Amniotic epithelial cell (primary cell): ENCODE measurements at places on chromosomes 2 and 18.
A peak's percentile ranks its signal among the peaks of the same experiment; 100 is the strongest.

- no peak for DNase-seq
These were observed 92.2 kb downstream of the SMC6 start for GRCh38 chr2:17661460-17661859.

DNA sequence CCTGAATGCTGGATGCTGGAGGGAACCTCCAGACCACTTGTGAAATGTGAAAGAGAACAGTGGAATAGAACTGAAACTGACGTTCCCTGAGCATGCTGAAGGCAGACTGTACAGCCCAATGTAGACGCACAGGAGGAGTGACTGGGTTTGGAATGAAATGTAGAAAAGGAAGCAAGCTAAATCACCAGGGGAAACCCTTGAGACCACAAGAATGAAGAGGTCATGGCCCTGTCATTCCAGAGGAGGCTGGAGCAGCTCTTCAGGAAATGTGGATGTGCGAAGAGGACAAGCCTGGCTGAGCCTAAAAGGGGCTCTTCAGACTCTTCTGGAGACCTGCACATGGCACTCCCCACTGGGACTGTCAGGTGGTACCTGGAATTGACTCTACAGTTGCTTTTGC, 118.5 kb upstream of the ALPP start:
- peak; percentile 95 for DNase-seq

DNA sequence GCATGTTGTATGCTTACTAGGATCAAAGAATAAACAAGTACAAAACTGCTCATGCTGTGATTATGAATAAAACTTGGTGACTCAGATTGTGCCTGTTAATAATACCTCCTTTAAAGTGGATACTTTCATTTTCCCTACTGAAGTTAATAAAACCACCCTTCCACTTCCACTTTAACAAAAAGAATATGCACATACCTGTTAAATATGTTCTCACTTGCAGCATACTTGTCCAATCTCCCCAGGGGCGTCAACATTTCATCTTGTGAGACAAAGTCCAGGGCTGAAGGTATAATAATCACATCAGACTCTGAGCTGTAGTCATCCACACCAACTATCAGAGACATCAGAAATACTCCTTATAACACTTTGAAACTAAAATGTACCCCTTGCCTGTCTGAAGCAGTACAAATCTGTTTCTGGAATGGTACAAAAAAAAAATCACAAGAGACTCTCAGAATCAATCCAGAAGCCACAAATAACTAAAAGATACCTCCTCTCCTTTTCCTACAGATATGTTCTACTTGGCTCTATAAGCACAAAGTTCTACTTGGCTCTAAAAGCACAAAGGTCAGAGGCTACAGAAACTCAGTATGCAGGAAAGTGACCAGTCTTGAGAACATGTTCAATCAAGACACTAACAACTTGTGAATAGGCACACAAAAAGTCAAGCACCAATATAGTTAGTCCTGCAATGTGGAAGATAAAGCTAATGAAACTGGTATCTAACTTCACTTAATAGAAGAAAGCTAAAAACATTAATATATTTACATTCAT, 19.3 kb downstream of the PPP4R1 start:
- DNase-seq: no peak

- no peak for DNase-seq
These were observed 673.8 kb downstream of the ARHGAP15 start for GRCh38 chr2:143802871-143803650.

DNA sequence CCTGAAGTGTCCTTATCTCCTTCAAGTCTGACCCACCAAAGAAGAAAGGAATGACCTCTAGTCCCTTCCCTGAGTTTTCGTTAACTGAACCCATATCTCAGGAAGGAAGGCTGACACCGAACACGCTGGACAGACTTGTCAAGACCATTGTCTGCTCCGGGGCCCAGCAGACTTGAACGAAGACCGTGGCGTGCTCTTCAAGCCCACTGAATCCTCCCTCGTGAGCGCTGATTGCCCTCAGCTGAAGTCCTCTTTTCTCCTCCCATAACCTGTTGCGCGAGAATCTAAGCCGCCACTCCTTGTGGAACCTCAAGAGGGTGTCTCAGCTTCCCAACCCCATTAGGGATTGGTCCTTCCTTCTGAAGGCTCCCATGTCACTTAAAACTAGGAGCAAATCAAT, 634 bp upstream of the CNDP1 start:
- no peak for DNase-seq

GRCh38 chr18:55927831-55928230, 339.8 kb upstream of the TCF4 start:
- DNase-seq: peak; percentile 36

GRCh38 chr2:179104736-179105135, 54.8 kb upstream of the CCDC141 start:
- DNase-seq: peak; percentile 67

GRCh38 chr2:240397924-240398645, 37.4 kb upstream of the GPC1 start:
- DNase-seq: peak; percentile 45

DNA sequence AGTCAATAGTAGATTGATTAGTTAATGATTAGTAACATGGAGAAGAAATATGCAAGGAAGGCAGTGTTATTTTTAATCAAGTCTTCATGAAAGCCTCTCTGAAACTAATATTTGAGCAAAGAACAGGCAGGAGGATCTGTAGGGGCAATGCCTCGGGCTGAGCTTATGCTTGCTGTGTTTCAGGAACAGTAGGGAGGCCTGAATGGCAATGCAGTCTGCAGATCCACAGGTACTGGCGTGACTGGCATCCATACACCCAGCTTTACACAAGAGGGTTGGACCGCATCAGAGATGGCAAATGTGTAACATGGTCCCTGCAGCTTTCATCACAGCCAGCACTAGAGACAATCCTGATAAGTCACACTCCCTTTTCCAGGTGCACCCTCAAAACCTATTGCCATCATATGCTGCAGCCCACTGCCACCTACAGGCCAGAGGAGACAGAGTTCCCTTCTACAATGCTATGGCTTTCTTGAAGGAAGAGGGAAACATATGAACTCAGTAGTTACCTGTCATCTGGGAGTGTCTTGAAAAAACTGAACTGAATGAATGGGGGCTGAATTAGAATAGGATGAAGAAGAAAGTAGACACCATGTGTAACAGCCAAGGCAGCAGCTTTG, 582.4 kb upstream of the RAB6C start:
- peak; percentile 1 for DNase-seq

GRCh38 chr2:61785583-61785982, 68.3 kb downstream of the FAM161A start:
- DNase-seq: no peak

DNA sequence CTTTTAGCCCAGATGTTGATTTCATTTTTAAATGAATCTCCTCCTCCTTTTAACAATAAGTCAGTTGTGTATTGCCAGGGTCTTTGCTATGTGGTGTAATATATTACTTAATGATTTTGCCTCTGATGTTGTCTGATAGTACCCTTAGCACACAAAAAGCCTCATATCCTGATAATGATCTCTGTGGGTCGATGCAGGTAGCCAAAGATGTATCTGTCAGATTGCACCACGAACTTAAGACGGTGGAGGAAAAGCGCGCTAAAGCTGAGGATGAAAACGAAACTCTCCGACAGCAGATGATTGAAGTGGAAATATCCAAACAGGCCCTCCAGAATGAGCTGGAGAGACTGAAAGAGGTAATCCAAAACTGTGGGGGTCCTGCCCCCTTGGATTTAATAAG, 14.8 kb downstream of the MTCL1 start:
- DNase-seq: no peak

GRCh38 chr2:155266583-155266982, 568.1 kb downstream of the KCNJ3 start:
- DNase-seq: no peak

- no peak for DNase-seq
These were observed 51.2 kb downstream of the MBD2 start for GRCh38 chr18:54173250-54173649.

DNA sequence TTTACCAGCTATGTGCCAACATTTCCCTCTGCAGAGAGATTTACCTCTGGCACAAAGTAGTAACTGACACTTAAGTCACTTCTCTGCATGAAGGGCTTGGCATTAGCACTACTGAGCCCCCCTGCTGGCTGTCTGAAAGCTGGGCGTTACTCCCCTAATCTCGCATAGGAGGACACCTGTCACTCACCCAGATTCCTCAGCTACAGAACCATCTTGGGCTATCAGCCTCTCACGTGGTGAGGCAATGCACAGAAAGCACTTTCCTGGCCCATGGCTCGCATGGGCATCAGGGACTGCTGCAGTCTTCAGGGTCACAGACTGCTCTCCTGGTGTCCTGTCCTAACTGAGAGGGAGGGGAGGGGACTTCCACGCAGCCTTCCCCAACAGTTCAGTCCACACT, 12.0 kb downstream of the SERPINE2 start:
- no peak for DNase-seq

DNA sequence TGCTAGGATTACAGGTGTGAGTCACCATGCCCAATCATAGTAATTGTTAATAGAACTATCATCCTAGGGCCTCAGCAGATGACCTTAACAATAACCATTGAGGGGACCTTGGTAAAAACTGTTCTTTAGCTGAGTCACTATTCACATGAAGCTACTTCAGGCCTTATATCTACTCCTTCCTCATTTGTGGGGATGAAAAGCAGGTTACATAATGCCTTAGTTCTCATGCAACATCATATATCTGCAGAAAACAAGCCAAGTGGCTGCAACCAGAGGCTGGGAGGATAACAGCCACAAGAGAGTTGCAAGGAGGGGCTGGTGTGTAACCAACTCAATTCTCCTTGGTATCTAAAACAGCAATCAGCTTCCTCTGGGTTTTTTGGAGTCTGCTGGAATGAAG, 445.4 kb downstream of the NBAS start:
- DNase-seq: no peak

GRCh38 chr2:64735504-64735903, 81.8 kb upstream of the SERTAD2 start:
- no peak for DNase-seq

DNA sequence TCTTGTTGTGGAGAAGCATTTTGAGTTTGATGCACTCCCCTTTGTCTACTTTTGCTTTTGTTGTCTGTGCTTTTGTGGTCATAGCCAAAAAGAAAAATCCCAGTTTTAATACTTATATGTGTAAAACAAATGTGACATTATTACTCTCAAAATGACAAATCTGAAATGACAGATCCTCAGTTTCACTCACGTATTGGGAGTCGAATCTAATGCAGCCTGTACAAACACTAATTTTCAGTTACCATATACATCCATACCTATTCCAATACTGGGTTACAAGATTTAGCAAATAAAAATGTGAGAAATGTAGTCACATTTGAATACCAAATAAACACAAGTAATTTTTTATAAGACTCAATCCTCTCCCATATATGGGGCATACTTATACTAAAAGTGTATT, 148.2 kb upstream of the ZNF516 start:
- no peak for DNase-seq

- no peak for DNase-seq
These were observed 274.9 kb downstream of the CLIP4 start for GRCh38 chr2:29390136-29390535.

GRCh38 chr2:60544062-60544461, 9.4 kb downstream of the BCL11A start:
- DNase-seq: peak; percentile 80

- DNase-seq: no peak
These were observed 58.9 kb upstream of the LINC00305 start for GRCh38 chr18:64207820-64208219.

DNA sequence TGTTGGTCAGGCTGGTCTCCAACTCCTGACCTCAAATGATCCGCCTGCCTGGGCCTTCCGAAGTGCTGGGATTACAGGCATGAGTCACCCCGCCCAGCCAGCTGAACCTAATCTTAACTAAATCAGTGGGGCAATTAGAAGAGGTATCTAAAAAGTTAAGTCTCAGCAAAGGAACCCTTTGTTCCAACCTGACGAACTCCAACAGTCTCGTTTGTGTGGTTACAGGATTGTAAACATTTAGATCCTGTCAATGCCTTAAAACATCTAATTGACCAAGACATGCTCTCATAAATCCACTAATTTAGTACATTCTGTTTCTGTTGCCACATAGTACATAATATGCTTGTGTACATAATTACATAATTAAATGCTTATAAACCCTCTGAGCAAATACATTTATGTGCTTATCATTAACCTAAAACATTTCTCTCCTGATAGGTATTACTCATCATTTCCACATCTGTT, 31.1 kb upstream of the STK39 start:
- DNase-seq: peak; percentile 99

DNA sequence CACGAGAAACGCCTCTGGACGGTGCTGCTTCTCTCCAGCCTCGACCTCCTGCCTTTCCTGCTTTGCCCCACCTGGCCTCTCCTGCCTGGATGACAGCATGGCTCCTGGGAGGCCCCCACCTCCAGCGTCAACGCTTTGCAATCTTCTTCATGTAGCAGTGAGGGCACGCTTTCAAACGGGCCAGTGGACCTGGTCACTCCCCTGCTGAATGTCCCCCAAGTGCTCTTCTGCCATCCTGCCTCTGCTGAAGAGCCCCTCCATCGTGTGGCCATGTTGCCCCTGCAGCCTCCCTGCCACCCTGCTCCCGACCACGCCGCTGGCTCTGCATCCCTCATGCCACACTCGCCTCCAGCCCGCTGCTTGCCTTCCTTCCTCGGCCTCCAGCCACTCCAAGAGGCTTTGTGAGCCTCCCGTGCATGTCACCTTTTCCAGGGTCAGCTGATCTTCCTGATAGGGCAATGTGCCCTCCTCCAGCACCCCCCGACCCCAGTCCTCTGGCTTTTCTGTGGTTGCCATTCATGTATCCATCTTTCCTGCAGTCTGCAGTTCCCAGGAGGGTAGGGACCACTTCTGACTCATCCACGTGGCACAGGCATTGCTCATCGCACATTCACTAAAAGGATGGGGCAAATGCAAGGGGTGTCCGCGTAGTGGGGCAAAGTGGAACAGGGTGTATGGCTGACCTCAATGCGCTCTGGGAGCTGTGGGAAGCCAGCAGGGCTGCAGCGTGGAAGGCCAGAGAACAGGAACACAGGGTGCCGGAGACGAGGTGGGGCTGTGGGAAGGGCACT, 268.8 kb downstream of the TWIST2 start:
- DNase-seq: peak; percentile 55

- DNase-seq: no peak
These were observed 233.9 kb downstream of the ATAD2B start for GRCh38 chr2:23692851-23693605.

- no peak for DNase-seq
These were observed 62.5 kb upstream of the HPCAL1 start for GRCh38 chr2:10240161-10240681.

DNA sequence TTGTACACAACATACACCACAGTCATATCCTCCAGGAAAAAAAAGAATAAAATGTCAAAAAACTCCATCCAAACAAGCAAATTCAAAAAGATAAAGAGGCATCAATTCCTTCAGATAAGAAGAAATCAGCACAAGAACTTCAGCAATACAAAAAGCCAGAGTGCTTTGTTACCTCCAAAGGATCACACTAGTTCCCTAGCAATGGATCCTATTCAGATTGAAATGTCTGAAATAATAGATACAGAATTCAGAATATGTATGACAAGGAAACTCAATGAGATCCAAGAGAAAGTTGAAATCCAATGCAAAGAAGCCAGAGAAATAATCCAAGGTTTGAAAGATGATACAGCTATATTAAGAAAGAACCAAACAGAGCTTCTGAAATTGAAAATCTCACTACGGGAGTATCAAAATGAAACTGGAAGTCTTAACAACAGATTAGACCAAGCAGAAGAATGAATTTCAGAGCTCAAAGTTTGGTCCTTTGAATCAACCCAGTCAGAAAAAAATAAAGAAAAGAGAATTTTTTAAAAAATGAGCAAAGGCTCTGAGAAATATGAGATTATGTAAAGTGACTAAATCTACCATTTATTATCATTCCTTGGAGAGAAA, 80.6 kb downstream of the TRABD2A start:
- DNase-seq: no peak

GRCh38 chr2:11068079-11068741, 87.1 kb upstream of the SLC66A3 start:
- no peak for DNase-seq

- DNase-seq: no peak
These were observed 39.1 kb downstream of the MRPL35 start for GRCh38 chr2:86238354-86238753.
